ENCODE measurements at places on chromosomes 12 and 14. TPM values are rescaled to one million over a fixed set of nuclear protein-coding genes. Genes with fewer than 3 reads are reported as not detected.

ACRBP gene
- 0.74 TPM for total RNA-seq

CLMN gene
- 19.6 TPM for total RNA-seq

DNA sequence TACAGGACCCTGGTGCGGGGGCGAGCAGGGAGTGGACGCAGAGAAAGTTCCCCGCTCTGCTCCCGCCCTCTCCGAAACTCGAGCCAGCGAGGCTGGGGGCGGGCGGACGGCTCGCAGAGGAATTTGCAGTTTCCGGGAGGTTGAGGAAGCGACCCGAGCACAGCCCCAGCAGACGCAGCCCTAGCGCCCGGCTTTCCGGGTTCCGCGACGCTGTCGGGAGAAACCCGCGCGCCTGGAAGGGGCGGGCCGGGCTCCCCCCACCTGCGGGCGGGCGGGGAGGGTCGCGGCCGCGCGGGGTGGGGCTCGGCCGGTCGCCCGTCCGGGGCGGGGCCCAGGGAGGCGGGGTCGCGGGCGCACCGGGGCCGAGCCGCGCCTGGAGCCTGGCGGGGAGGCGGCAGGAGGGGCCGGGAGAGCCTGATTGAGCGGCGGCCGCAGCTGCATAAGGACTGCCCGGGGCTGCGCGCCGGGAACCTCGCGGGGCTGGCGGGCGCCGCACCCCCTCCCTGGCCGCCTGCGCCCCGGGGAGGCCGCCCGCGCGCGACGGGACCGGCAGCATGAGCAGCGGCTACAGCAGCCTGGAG is at the start of gene RASSF3:
Gene RASSF3, plus strand, starts transcription at position 417 of the 581 bp plus-strand sequence. Its CDS starts 138 bp downstream, at position 555.
- H3K4me3 ChIP-seq, result peak within 1 kb of the TSS; percentile 91
- peak within 1 kb of the TSS; percentile 93 for H3K27ac ChIP-seq
- H3K4me1 ChIP-seq, result peaks cover 12% of the 10 kb centered on the region
- no peak for DNase-seq

GRCh38 chr14:101351146-101351545 is 210.1 kb upstream of the DIO3 start:
- H3K36me3 ChIP-seq, result no peaks in the 10 kb centered on the region
- peaks cover 10% of the 10 kb centered on the region for H3K4me1 ChIP-seq
- no peak for DNase-seq
- peak overlapping the region; percentile 44 for H3K27ac ChIP-seq
- no peak overlapping the region for H3K4me3 ChIP-seq

DNA sequence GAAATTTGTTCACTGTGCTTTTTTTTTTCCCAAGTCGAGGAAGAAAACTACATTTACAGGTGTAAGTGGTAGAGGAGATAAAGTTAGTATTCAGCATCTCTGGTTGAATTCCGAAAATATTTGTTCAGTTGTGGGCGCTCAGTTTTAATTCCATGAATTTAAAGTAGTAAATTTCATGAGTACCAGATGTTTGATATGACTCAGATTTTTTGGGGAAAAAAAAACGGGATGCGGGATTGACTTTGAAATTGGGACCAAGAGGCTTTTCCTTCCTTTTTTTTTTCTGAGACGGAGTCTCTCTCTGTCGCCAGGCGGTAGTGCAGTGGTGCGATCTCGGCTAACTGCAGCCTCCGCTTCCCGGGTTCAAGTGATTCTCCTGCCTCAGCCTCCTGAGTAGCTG is 1.6 kb downstream of the TULP3 start:
- no peaks in the 10 kb centered on the region for H3K27me3 ChIP-seq
- peak overlapping the region; percentile 97 for H3K27ac ChIP-seq
- peak overlapping the region; percentile 97 for H3K4me3 ChIP-seq
- peaks cover 51% of the 10 kb centered on the region for H3K4me1 ChIP-seq
- DNase-seq, result no peak

DNA sequence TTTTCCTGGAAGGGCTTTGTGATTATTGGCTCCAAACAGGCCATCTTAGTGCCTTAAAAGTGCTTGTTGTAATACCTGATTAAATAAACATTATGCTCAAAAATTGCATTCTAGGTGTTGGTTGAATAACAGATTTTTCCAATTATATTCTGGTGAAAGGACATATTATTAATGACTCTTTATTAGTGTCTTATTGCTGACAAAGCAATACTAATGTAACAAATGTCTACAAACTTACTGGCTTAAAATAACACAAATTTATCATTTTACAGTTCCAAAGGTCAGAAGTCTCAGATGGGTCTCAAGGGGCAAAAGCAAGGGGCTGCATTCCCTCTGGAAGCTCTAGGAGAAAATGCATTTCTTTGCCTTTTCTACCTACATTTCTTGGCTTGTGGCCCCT is 86.9 kb upstream of the CPM start:
- no peak overlapping the region for H3K4me3 ChIP-seq
- no peaks in the 10 kb centered on the region for H3K4me1 ChIP-seq

- no peak for DNase-seq
- no peaks in the 10 kb centered on the region for H3K4me1 ChIP-seq
- no peak overlapping the region for H3K27ac ChIP-seq
- no peaks in the 10 kb centered on the region for H3K36me3 ChIP-seq
Observed at GRCh38 chr14:37650356-37651037, 55.1 kb downstream of the TTC6 start.
